ENCODE measurements at places on chromosomes 5 and 9. TPM values are rescaled to one million over a fixed set of nuclear protein-coding genes. Genes with fewer than 3 reads are reported as not detected.

Gene SPINK13
- total RNA-seq = not detected

Gene ARSI
- not detected for total RNA-seq

Gene LRRC19
- total RNA-seq = not detected

Gene ORM1
- total RNA-seq = not detected

GRCh38 chr9:123522251-123522650 lies 166.3 kb downstream of the CRB2 start:
- H3K4me1 ChIP-seq = no peaks in the 10 kb centered on the region
- no peak overlapping the region for H3K4me3 ChIP-seq
- DNase-seq = no peak
- H3K36me3 ChIP-seq = no peaks in the 10 kb centered on the region

Gene PDE6A
- not detected for total RNA-seq

- no peaks in the 10 kb centered on the region for H3K27me3 ChIP-seq
- H3K27ac ChIP-seq = no peak overlapping the region
- DNase-seq = no peak
- H3K36me3 ChIP-seq = no peaks in the 10 kb centered on the region
These were observed 40.4 kb downstream of the SAR1B start for GRCh38 chr5:134592141-134592746.

DNA sequence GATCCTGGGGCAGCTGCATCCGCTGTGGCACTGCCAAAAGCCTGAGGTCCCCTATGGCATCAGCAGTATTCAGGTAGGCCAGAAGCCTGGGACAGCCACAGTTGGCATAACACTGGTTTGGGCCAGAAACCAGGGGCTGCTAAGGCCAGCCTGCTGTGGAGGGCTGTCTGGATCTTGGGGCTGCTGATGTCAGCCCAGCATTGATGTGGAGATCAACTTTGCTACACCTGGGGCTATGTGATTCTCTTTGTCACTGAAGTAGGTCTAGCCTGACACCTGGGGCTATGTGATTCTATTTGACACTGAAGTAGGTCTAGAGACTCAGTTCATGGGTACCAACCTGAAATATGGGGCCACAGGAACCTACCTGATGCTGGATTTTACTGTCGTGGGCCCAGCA lies 411.5 kb downstream of the RASEF start:
- DNase-seq = no peak
- no peak overlapping the region for H3K4me3 ChIP-seq
- no peaks in the 10 kb centered on the region for H3K36me3 ChIP-seq
- H3K27me3 ChIP-seq = no peaks in the 10 kb centered on the region

Gene TLR4
- not detected for total RNA-seq

DNA sequence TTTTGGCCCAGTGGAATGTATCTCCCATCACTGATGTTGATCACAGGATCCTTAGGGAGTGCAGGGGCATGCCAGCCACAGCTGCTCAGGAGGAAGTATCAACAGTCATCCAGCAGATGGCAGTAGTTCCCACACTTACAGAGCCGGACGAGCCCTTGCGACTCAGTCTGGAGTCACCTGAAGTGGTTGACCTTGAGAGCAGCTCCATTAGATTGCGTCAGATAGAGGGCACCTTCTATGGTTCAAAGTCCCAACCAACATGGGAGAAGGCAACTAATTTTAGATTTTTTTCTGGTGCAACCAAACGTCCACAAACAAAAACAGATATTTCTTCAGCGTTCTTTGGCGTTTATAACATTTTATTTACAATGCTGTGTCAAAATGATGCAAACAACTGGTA lies 124.5 kb downstream of the EGFLAM start:
- H3K27me3 ChIP-seq = peaks cover 22% of the 10 kb centered on the region
- peak; percentile 68 for DNase-seq
- peaks cover 8% of the 10 kb centered on the region for H3K4me1 ChIP-seq

DNA sequence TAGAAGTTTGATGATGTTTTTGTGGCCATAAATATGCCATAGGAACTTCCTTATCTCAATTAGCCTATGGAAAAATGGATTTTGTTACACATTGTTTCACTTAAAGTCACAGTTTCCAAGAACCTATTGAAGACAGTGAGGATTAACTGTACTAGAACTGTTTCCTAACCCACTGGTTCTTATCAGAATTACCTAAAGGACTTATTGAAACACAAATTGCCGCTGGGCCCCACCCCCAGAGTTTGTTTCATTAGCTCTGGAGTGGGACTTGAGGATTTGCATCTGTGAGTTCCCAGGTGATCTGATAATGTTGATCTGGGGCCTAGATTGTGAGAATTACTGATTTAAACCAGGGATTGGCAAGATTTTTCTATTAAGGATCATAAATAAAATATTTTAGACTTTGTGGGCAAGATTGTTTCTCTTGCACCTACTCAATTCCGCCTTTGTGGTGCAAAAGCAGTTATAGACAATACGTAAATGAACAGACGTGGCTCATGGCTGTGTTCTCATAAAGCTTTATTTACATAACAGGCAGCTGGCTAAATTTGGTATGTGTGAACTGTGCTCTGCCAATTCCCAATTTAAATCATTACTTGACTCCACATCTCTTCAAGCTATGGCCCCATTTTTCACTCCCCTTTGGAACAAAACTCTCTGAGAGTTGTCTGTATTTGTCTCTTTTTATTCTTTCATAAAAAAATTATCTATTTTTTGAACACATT lies 9.3 kb downstream of the JAK2 start:
- no peak overlapping the region for H3K4me3 ChIP-seq
- H3K36me3 ChIP-seq = peaks cover 61% of the 10 kb centered on the region
- no peak for DNase-seq
- H3K4me1 ChIP-seq = peaks cover 55% of the 10 kb centered on the region
- H3K27me3 ChIP-seq = no peaks in the 10 kb centered on the region
- H3K27ac ChIP-seq = no peak overlapping the region

- H3K4me1 ChIP-seq = no peaks in the 10 kb centered on the region
- no peak overlapping the region for H3K4me3 ChIP-seq
- H3K27me3 ChIP-seq = no peaks in the 10 kb centered on the region
These were observed 48.1 kb downstream of the G3BP1 start for GRCh38 chr5:151819830-151820229.

GRCh38 chr5:125209650-125210049 lies 463.2 kb upstream of the ZNF608 start:
- H3K36me3 ChIP-seq = no peaks in the 10 kb centered on the region
- H3K4me3 ChIP-seq = no peak overlapping the region
- H3K4me1 ChIP-seq = peaks cover 3% of the 10 kb centered on the region
- H3K27me3 ChIP-seq = no peaks in the 10 kb centered on the region

Gene SPINK4
- not detected for total RNA-seq

- no peak for DNase-seq
- H3K27ac ChIP-seq = peak overlapping the region; percentile 47
- H3K4me3 ChIP-seq = no peak overlapping the region
- H3K4me1 ChIP-seq = peaks cover 45% of the 10 kb centered on the region
- no peaks in the 10 kb centered on the region for H3K27me3 ChIP-seq
These were observed 22.4 kb downstream of the MAML1 start for GRCh38 chr5:179755022-179755421.

GRCh38 chr5:34817558-34818351 lies 21.2 kb upstream of the TTC23L start:
- no peak for DNase-seq
- H3K4me1 ChIP-seq = no peaks in the 10 kb centered on the region
- H3K36me3 ChIP-seq = no peaks in the 10 kb centered on the region

Gene HAPLN1
- total RNA-seq = not detected

DNA sequence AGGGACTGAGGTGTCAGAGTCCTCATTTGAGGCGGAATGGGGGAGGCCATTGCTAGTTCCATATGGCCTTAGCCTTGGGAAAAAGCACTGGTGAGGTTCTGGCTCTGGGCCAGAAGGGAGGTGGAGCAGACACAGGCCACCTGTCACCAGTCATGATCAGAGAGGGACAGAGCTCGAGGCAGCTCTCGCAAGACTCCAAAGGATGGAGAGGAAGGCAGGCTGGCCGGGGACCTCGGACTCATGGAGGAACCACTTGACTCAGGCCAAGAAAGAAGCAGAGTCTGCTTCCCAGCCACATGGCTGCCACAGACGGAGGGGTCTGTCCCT lies 29.2 kb upstream of the NSMF start:
- peaks cover 2% of the 10 kb centered on the region for H3K4me1 ChIP-seq
- no peaks in the 10 kb centered on the region for H3K27me3 ChIP-seq
- DNase-seq = no peak
- no peaks in the 10 kb centered on the region for H3K36me3 ChIP-seq
- H3K4me3 ChIP-seq = no peak overlapping the region

Gene OR1L8
- total RNA-seq = not detected

GRCh38 chr9:111896942-111897600 lies 457 bp downstream of the UGCG start:
- peak overlapping the region; percentile 87 for H3K4me3 ChIP-seq
- peak; percentile 38 for DNase-seq
- H3K4me1 ChIP-seq = peaks cover 10% of the 10 kb centered on the region
- H3K27me3 ChIP-seq = no peaks in the 10 kb centered on the region
- H3K36me3 ChIP-seq = peaks cover 5% of the 10 kb centered on the region
